ENCODE measurements at places on chromosomes 12 and 14.

DNA sequence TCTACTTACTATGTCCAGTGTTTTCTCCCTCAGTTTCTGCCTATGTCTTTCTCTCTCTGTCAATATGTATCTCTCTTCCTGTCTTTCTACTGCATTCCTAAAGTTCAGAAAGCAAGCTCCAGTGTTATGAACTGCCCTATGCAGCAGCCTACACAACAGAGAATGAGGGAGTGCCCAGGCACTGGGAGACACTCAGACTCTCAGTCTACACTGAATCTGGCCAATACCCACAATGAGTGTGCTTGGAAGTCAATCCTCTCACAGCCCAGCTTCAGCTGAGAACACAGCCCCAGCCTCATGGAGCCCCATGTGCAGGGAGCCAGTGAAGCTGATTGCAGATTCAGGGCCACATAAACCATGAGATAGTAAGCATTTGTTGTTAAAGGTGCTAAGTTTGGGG, 128.7 kb downstream of the ALG10 start:
- DNase-seq = no peak

GRCh38 chr12:68479896-68480291, 130.8 kb upstream of the RAP1B start:
- DNase-seq = no peak

GRCh38 chr12:26431211-26431610, 235.8 kb downstream of the SSPN start:
- DNase-seq = no peak

GRCh38 chr14:74720526-74720925, 7.6 kb downstream of the FCF1 start:
- no peak for DNase-seq

DNA sequence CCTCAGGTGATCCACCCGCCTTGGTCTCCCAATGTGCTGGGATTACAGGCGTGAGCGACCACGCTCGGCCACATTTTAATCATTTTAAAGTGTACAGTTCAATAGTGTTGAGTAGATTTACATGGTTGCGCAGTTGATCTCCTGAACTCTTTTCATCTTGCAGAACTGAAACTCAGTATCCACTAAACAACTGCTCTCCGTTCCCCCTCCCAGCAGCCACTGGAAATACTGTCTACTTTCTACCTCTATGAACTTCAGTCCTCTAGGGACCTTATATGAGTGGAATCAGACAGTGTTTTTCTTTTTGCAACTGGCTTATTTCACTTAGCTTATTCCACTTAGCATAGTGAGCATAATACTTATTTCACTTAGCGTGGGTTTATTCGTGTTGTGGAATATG, 53.7 kb downstream of the KCTD10 start:
- no peak for DNase-seq

- DNase-seq = no peak
These were observed 75.7 kb downstream of the PITPNM2 start for GRCh38 chr12:123075087-123075645.

GRCh38 chr12:13164921-13165616, 31.5 kb upstream of the EMP1 start:
- no peak for DNase-seq

- DNase-seq = no peak
These were observed 2.3 kb downstream of the KRT85 start for GRCh38 chr12:52364901-52365489.

DNA sequence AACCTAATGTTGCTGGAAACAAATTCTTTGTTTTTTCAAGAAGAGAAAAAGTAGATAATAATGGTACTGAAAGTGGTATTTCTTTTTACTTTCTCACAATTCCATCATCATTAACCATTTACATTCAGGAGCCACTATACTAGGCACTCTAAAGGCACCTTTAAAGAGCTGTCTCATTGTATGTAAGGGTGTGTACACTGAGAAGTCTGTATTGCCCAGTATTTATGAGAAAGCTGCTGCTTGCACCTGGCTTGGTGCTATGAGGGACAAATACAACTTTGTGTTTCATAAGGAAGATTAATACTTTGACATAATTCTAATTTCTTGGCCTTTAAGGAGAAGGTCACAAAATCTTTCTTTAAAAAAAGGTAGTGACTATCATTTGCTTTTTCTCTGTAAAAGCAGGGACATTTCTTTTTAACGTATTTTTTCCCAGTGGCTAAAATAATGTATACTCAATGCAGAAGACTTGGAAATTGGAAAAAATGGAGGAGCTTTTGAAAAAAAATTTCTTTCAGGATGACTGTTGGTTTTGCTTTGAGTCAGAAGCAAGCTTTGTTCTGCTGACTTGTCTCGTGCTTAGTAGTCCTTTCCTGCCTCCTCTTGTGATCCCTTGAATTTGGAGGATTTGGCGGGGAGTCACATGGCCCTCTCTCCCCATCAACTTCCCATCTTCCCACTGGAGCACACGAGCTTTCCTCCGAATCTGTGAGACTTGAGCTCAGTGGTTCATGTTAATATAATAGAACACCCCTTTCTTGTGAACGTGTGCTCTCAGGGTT, 50.1 kb downstream of the RASSF3 start:
- DNase-seq = no peak

- DNase-seq = peak; percentile 21
These were observed 139.7 kb downstream of the PRIMA1 start for GRCh38 chr14:93648440-93649168.

DNA sequence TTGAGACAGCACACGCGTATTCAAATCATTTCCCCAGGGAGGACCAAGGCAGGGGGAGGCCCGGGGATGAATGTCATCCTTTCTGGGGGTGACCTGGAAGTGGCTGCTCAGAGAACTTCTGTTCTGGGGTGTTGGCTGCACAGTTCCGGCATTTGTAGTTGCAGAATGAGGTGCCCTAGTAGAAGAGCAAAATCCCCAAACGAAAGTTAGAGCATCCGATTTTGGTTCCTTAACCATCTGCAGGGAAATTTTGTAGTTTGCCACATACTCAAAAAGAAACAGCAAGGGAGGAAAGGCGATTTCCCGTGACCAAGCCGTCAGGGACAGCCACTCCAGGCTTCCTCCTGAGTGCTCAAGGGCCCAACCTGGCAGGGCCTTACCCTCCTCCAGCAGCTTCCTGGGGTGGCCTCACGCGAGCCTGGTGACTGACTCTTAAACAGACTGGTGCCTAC, 13.0 kb upstream of the TRAF3 start:
- no peak for DNase-seq

DNA sequence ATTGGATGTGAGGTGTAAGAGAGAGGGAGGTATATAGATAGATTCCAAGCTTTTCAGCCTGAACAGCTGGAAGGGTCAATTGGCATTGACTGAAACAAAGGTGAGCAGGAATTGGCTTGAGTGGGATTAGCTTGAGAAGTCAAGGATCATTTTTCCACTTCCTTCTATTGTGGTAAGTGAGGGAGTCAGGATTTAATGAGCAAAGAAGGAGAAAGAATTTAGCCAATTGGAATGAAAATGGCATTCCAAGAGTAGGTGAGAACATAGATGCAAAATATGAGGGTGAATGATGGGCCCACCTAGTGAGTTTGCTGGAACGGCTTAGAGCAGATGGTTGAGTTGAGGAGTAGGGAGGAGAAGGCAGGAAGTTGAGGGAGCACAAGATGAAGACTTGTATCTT, 56.5 kb upstream of the ETV6 start:
- no peak for DNase-seq

DNA sequence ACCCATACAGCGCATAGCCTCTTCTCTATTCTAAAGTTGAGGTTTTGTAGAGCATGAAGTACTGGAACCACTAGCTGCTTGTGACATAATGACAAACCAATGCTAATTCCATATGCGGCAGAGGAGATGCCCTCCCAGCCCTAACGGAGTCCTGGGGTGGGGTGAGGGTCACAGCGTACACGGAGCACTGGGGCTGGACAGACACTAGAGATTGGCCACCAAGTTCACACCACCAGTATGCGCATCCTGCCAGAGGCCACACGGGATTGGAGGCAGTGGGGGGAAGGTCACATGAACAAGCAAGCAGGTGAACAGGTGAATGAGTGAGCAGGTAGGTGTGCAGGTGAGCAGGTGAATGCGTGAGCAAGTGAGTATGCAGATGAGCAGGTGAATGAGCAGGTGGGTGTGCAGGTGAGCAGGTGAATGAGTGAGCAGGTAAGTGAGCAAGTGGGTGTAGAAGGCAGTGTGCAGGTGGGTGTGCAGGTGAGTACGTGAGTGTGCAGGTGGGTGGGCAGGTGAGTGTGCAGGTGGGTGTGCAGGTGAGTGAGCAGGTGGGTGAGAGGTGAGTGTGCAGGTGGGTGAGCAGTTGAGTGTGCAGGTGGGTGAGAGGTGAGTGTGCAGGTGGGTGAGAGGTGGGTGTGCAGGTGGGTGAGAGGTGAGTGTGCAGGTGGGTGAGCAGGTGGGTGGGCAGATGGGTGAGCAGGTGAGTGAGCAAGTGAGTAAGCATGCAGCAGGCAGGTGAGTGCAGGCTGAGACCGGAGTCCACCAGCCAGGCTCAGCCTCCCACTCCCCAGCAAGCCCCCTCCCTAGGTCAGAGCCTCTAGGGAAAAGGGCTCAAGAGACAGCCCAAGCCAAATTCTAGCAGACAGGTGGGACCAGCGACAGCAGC, 52.7 kb downstream of the CCDC85C start:
- DNase-seq = no peak

DNA sequence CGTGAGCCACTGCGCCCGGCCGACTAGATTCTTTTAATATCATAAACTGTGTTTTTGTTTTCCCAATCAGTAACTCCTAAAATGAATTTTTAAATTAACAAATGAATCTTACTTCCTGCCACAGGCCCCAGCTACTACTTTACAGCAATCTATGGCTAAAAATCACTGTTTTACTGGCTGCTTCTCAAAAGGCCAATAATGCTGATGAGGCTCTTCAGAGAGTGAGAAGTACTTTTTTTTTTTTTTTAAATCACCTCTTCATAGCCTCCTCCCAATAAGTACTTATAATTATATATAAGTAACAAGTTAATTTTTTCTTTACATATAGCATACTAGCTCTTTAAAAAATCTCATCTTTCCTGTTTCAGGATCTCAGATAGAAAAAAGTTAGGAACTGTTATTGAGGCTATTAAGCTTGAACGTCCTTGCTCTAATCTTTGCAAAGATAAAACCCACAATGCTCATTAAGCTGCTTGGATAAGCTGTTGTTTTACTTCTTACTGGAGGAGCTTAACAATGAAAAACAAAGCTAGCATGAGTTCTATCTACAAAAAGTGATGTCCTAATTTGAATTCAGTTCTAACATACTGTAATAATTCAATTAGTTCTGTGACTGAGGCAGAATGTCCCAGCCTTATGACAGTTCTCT, 12.8 kb upstream of the WDR20 start:
- no peak for DNase-seq

DNA sequence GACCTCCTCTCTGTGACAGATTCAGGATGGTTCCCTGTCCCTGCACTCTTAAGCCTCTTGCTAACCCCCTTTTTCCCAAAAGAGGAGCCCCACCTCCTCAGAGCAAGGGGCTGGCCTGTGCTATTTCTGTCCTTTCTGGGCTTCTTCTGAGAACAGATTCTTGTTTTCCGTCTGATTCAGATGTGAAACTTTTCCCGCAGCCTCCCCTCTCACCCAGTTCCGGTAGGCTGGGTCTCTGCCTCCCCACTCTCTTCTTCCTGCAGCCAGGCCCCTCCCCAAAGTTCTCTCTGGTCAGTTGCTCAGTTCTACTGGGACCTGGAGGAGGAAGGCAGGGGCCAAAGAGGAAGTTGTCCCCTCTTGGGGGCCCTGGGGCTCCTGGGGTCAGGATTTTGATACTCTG, 11.8 kb downstream of the PDE1B start:
- peak; percentile 37 for DNase-seq

DNA sequence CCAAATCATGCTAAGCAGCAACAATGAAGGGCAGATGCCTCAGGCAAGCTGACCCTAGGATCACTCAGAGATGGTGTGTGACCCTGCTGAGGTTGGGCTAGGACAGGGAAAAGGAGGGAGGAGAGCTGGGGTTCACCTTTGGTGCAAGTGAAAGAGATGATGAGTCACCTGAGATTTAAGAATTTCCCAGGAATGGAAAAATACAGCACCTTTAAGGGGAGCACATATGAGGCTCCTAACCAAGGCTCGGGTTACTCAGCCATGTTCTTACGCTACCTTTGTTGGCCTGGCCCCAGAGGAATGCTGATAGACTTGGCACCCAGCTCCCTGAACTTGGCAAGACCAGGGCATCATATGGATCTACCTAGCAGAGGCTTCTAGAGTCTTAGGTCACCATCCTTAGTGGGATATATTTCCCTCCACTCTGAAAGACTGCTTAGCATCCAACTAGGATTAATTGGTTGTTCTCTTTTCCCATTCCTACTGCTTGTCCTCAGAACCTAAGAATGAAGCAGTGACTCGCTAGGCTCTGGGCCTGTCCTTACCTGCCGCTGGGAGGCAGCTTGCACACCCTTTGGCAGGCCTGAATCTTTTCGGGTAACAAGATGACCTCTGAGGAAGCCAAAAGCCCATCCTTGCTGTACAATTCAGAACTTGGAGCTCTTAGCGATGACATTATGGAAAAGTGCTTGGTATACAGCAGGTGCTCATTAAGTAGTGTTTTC, 4.0 kb upstream of the NAA25 start:
- DNase-seq = no peak

GRCh38 chr12:14403711-14404196, 38.3 kb downstream of the ATF7IP start:
- no peak for DNase-seq

DNA sequence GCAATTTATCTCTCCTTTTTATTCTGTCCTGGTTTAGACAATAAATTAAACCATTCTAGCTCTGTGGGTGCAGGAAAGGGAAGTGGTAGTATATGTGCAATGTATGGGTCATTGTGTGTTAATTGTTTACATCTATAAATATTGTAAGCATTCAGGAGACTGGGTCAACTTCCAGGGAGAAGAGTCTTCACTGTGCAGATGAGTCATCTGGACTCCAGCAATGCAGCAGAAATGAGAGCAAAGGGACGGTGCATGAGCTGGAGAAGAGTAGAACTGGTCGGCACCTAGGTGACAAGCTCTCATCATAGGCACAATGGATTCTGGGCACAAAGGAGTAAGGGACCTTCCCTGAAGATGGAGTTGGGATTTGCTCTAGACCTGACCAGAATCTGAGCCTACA, 211.1 kb upstream of the DAAM1 start:
- DNase-seq = no peak

DNA sequence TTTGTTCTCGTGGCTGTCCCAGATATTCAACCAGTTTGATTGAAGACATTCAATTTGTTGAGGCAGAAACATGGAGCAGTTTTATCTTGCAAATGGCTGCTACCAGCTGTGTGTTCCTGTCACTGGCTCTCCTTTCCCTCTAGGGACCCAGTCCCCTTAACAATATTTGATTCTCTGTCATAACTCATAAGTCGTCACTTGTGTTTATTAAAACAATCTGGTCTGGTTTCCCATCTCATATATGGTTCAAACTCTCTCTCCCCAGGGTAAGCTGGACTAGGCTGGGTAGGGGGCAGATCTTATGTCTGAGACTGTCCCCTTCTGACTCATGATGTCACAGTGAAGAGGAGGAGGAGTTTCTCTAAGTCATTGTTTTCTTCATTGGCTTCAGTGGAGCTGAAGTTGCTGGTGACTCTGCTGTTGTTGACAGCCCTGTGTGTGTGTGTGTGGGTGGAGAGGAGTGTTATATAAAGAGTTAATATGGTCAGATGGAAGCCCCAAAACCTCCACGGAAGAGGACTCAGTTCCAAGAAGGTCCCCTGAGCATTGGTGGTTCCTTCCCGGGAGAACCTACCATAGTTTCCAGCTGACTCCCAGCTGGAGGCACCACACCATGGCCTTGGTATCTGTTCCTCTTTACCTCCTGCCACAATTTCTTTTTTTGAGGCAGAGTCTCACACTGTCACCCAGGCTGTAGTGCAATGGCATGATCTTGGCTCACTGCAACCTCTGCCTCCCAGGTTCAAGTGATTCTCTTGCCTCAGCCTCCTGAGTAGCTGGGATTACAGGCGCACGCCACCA, 16.1 kb upstream of the GNG2 start:
- no peak for DNase-seq

Data from stimulated activated CD4-positive, alpha-beta T cell treated with anti-CD3 and anti-CD28 coated beads, Interleukin-2, amount 100 ng/mL, for 24 hours (primary cell).